ENCODE measurements at places on chromosomes 5 and 9.

DNA sequence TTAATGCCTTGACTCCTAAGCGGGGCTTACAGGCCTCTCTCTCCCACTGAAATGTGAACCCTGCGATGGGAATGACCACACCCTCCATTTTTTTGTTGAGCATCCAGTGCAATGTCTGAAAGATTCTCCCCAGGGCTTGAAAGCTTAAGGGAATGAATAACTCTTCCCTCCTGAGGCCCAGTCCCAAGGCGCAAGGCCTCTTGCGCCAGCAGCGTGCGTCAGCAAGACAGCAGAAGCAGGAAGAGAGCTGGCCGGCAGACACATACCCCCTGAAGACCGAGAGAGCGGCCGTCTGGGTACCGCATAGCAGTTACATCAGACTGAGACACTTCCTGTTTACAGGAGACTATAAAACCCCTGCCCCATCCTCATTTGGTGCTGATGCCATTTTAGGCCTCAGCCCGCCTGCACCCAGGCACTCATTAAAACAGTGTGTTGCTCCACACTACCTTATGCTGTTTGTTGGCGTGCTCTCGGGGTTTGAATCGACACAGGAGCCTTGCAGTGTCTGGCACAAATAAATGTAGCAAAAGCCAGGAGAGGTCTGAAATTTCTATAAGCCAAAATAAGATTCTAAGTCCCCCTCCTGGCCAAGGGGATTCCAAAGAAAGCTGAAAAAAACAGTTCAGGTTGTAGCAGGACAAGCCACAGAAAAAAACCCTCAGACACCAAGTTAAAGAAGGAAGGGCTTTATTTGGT lies 62.3 kb downstream of the GDNF start:
- no peak for DNase-seq

DNA sequence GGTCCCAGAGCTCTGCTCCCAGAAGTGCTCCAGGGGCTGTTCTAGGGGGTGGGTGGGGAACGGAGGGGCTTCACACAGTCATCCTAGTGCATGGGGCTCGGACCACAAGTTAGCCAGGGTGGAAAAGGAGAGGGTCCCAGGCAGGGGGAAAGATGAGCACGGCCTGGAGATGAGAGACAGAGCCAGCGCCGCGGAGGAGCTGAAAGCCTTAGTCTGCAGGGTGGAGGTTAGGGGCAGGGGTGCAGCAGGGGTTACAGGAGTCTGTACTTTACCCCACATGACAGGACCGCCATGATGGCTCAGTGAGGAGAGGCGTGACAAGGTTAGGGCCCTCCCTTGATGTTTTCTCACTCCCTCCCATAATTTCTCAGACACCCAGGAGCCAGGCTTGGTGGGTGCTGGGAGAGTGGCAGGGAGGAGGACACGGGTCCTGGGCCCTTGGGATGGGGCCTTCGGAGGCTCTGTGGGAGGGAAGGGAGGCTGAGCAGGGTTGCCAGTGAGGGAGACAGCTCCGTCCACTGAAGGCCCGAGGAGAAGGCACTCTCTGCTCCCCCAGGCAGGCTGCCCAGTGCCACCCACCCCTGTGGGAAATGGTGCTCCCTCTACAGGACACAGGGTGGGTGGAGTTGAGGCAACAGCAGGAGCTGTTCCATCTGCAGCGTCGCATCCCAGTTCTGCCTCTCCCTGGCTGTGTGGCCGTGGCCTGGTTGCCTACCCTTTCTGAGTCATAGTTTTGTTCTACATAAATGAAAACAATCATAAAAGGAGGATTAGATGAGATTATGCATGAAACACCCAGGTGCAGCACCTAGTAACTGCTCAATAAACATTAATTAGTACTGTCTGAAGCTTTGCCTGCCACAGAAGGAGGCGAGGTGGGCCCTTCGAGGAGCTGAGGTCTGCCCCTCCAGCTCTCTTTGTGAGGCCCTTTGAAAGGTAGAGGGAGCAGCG lies 66.2 kb downstream of the NDST1 start:
- no peak for DNase-seq

- DNase-seq: no peak
Observed at GRCh38 chr9:15180124-15180523, 126.9 kb downstream of the TTC39B start.

- DNase-seq: no peak
Observed at GRCh38 chr9:12060811-12061210, 632.4 kb upstream of the TYRP1 start.

GRCh38 chr9:16505199-16505598 lies 365.3 kb downstream of the BNC2 start:
- no peak for DNase-seq

DNA sequence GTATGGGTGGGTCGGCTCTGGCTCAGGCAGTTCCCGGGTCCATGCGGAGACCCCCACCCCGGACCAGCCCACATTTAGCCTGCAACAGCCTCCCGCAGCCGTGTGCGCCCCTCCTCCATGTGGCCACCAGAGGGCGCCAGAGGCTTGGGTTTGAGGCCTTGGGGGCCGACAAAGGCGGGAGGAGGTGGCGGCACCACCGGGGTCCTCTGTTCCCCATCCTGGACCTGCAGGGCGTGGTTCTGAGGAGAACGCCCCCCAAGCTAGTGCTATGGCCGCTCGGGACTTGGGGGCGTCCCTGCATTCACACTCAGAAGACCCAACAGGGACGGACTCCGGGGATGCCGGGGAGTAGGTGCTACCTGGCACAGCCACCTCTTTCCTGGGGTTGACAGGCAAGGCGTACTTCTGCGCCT lies 16.5 kb downstream of the ASS1 start:
- DNase-seq: peak; percentile 86

DNA sequence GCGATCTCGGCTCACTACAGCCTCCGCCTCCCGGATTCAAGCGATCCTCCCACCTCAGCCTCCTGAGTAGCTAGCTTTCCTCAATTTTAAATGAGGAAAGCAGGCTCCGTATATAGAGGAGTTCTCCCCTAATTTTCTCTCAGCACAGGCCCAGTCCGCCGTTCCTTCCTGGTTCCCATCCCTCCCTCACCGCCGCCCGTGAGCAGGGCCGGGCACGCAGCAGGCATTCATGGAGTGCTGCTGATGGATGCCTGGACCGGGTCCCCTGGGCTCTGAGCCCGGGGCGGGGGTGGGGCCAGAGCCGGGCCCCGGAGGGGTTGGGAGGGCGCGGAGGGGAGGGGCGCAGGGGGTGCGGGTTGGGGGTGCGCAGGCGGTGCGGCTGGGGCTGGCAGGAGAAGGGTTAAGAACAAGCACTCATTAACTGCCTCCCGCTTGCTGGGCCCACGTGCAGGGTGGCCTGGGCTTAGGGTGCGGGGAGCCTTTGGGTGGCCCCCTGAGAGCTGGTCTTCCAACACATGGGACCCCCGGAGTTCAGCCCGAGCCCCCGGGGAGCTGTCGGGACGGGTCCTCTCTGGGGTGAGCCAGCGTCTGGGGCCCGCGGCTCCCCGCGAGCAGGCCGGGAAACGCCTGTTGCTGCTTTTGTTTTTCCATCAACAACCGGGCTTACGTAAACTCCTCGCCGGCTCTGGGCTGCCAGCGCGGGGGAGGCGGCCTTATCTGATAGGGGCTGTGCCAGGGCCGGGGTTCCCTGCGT lies 33.7 kb downstream of the LHX2 start:
- no peak for DNase-seq

- DNase-seq: no peak
Observed at GRCh38 chr5:170053896-170054295, 51.8 kb upstream of the FOXI1 start.

DNA sequence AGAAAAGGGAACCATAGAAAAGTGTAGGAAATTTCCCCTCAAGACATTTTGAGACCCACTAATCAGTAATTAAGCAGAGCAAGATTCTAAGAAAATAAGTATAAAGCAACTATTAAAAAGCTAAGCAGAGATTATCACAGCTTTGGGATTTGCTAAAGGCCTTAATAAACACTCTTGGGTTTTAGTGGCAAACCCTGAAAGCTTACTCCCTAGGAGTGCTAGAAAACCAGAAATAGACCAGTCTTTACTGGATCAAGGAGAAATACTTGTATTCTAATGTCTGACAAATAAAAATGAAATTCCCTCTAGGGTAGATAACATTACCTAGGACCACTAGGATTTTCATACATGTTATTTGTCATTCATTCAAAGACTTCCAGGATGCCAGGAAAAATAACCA lies 510.8 kb downstream of the SPATA31D1 start:
- DNase-seq: no peak

GRCh38 chr5:16471387-16471786 lies 5.8 kb upstream of the ZNF622 start:
- no peak for DNase-seq

DNA sequence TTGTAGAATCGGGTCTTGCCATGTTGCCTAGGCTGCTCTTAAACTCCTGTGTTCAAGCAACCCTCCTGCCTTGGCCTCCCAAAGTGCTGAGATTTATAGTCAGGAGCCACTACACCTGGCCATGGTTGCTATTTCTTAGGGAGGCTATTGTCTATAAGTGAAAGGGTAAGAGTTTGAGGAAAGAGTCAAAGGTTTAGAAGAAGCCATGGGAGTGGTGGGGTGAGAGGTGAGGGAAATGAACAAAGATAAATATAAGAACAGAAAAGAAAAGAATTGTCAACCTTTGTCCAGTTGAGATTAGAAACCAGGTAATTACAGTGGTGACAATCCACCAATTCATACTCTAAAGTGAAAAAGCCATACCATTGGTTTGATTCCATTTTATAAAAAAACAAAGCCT lies 32.6 kb upstream of the RANBP6 start:
- DNase-seq: no peak

DNA sequence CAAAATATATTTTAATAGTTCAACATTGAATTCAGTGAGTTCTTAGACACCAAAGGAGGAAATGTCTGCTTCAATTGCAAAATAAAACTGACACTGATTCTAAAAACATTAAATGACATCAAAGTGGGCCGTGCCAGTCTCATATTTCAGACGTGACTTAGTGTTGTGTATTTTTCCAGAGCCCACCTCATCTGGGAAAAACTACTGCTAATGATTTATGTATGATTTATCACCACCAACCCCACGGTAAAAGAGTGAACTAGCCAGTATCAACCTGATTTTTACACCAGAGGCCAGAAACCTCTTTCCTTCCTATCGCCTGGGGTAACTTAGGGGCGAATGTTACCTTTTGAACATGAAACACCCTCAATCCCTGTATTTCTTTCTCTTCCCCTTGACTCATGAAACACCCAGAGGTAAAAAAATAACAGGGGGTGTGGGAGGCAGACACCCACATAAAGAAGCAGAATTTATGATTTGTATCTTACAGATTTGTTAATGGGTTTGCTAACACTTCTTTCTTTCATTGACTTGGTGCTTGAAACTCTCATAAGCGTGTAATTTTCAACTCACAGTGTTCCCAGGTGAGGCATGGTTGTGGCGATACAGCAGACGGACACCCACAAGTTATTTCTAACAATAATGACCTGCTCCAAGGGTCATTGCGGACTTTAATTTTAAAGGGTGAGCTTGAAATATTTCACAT lies 56.4 kb upstream of the FANCC start:
- no peak for DNase-seq

DNA sequence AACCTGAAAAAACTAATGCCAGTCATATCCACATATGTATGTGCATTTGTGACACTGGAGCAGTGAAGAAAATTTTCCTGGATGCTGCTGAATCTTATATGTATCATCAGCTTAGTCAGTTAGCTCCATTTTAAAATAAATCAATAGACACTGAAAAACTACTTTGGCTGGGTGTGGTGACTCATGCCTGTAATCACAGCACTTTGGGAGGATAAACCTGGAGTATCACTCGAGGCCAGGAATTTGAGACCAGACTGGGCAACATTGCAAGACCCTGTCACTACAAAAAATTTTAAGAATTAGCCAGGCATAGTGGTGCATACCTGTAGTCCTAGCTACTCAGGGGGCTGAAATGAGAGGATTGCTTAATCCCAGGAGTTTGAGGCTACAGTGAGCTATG lies 511.0 kb upstream of the TLE4 start:
- DNase-seq: no peak

GRCh38 chr5:134874831-134875655 lies 872 bp downstream of the TXNDC15 start:
- DNase-seq: peak; percentile 40

DNA sequence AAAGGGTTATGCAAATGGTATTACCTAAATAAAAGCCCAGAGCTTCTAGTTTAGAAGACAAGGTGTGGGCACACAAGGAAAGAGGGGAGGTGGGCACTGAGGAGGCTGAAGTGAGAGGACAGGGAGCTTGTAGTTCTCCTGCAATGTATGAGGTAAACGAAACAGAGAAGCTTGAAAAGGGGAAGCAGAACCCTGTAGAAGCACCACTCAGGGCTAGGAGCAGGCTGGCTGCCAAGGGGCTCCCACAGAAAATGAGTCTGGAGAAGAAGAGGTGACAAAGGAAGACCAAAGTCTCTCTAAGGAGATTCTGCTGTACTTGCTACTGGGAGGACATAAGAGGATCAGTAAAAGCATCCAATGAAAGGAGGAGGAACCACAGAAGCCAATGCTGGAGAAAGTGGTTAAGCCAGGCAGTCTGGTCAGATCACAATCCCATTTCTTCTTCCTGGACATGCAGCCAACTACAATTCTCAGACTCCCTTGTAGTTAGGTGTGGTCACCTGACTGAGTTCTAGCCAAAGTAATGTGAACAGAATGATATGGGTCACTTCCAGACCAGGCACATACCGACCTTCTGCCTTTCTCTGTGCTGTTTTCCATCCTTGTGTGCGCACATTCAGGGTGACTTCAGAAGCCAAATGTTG lies 174.5 kb upstream of the MAP3K1 start:
- DNase-seq: peak; percentile 9

- no peak for DNase-seq
Observed at GRCh38 chr5:155040984-155041653, 27.6 kb downstream of the KIF4B start.

DNA sequence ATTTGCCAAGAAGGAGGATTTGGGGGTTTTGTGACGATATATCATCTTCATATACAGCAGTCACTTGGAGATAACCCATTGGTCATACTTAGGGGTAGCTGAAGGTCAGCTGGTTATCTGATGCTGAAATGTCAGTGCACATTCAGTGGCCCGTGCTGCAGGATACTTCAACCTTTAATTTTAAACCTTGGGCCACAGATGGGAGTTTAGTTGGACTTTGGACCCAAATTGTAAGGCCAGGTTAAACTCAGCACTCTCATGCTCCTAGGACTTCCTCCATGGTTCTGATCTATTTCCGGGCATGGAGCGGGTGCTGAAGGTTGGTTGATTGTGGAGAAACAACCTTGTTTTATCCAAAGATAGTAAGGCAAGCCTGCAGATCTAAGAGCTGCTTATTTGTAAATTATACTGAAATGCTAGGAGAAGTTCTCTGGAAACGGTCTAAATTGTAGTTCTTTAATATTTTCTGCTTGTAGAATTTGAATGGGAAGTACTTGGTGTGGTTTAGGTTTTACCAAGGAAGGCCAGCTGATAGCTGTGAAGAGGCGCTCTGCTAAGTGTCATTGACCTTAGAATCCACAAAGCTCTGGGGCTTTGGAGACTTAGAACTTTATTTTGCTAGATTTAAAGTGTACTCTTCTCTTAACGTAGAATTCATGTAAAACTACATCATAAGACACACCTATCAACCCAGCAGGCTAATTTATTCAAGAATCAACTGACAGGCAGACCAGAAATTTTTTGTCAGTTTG lies 38.6 kb downstream of the SLC44A1 start:
- no peak for DNase-seq

GRCh38 chr5:158640593-158640980 lies 459.1 kb downstream of the EBF1 start:
- no peak for DNase-seq
